H54 (cell line): ENCODE measurements at places on chromosomes 16 and 17.
A peak's percentile ranks its signal among the peaks of the same experiment; 100 is the strongest.

DNA sequence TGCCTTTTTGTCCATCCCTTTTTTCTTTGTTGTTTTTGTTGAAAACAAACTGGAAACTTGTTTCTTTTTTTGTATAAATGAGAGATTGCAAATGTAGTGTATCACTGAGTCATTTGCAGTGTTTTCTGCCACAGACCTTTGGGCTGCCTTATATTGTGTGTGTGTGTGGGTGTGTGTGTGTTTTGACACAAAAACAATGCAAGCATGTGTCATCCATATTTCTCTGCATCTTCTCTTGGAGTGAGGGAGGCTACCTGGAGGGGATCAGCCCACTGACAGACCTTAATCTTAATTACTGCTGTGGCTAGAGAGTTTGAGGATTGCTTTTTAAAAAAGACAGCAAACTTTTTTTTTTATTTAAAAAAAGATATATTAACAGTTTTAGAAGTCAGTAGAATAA lies 4.9 kb downstream of the SOX9 start:
- DNase-seq = peak; percentile 67

DNA sequence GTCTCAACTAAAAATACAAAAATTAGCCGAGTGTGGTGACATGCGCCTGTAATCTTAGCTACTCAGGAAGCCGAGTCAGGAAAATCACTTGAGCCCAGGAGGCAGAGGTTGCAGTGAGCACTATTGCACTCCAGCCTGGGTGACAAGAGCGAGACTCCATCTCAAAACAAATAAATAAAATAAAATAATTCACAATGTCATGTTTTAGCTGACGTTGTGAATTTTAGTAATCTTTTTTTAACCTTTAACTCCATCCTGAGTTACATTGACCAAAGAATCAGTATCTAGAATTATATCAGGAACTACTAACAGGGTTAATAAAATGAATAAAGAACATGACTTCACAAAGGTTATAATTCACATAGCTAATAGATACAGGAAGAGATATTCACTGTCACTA lies 5.9 kb downstream of the RBL2 start:
- no peak for DNase-seq

GRCh38 chr17:2395258-2396181 lies 5.3 kb downstream of the MNT start:
- DNase-seq = no peak

DNA sequence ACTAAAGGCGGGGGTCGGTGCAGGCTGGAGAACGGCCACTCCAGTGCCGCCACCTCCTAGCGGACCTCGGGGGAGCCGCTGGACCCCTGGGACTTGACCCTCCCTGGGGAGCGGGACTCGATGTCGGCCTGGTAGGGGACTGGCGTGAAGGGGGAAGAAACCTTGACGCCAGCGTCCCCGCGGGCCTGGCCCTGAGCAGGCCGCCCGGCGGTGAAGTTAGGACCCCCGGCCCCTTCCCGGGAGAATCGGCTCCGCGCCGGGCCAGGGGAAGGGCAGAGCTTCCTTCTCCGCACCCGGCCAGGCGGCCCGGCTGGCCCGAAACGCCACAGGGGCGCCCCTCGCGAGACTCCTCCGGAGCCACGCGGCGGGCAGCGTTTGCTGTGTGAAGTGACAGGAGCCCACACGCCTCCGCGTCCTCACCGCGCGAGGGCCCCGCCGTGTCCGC lies 389 bp downstream of the DUS1L start:
- peak; percentile 65 for DNase-seq

DNA sequence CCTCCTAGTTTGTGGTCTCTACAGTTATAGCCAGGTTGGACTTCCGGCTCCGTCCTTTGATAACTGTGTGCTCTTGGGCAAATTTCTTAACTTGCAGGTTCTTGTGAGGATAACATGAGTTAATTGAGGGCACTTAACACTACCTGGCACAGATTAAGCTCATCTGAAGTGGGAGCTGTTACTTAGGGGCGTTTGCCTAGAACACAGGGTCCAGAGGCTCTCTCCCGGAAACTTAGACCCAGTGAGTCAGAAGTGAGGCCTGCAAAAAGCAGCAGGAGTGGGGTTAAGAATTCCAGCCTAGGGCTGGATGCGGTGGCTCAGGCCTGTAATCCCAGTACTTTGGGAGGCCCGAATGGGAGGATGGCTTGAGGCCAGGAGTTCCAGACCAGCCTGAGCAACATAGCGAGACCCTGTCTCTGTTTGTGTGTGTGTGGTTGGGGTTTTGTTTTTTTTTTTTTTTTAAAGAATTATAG lies 1.4 kb downstream of the MVP start:
- no peak for DNase-seq

DNA sequence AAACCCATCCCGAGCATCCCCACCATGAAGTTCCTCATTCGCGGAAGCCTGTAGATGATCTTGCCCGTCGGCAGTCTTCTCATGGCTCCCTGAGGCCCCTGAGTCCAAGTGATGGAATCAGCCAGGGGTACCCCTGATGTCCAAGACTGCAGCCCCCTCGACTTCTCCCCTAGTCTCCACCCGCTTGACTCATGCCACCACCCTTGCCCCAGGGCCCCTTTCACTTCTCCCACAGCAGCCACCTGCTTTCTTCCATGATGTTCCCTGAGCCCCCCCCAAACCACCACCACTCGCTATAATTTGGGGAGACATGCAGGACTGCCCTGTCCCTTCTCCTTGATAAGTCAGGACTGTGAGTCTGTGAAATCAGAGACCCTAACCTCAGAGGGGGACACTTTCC lies 11.4 kb downstream of the BEAN1 start:
- no peak for DNase-seq

GRCh38 chr17:51830451-51830850 lies 328.1 kb downstream of the CA10 start:
- no peak for DNase-seq

- no peak for DNase-seq
Observed at GRCh38 chr17:74244548-74244947, 29.5 kb upstream of the DNAI2 start.

- no peak for DNase-seq
Observed at GRCh38 chr16:50991006-50991405, 160.1 kb downstream of the SALL1 start.

- DNase-seq = no peak
Observed at GRCh38 chr16:1509307-1510221, 16.4 kb downstream of the TELO2 start.

GRCh38 chr17:57080718-57081117 lies 4.3 kb upstream of the AKAP1 start:
- peak; percentile 23 for DNase-seq

- DNase-seq = no peak
Observed at GRCh38 chr16:28933171-28933570, 1.4 kb downstream of the CD19 start.

- no peak for DNase-seq
Observed at GRCh38 chr17:28712705-28713415, 1.2 kb upstream of the PROCA1 start.

- no peak for DNase-seq
Observed at GRCh38 chr17:47162013-47162622, 27.0 kb downstream of the CDC27 start.

DNA sequence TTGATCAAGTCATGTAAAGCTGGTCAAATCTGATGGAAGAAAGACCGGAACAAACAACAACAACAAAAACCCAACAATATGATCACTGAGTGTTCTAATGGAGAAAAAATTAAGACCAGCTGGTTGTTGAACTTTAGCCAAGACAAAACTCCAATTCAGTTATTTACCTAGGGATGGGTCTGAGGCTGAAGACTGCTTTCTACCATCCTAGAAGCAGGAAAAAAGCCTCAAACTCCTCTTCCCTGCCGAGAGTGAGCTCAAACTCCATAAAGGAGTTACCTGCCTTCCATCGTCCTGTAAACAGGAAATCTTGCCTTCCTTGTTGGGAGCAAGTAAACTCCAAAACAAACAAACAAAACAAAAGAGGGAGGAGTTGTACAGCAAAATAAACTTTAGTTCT lies 23.1 kb upstream of the TMEM98 start:
- no peak for DNase-seq

DNA sequence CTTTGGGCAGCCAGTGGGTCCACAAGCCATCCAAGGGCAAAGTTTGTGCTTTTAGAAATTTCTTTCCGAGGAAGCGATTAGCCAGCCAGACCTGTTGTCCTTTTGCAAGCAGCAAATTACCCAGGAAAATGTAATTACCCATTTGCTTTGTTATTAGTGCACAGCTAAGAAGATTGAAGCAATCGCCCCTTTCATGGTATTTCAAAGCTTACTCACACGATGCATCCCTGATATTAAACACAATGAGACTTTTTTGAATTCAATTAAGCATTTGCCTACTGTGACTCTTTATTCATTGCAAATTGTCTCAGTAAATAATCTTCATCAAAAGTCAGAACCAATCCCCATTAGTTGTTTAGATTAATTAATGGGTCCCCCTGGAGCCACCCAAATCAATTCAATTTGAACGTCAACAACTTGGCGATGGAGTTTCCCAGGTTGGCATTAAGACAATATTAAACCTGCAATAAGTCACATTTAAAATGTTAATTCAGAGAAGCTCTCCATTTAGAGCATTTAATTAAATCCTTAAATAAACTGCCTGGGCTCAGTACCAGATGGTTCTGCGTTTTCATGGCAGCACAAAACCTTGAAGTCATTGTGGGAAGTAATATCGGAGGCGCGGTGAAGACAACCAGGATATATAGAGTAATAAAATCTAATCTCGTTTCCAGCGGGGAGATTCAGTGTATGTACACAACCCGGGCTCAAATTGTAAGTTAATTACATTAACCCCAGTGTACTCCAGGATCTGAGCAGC lies 366.2 kb upstream of the TNRC6C start:
- no peak for DNase-seq

GRCh38 chr16:783404-784161 lies 4.6 kb downstream of the RPUSD1 start:
- DNase-seq = no peak

- DNase-seq = no peak
Observed at GRCh38 chr16:83666449-83666848, 141.3 kb upstream of the HSBP1 start.

- DNase-seq = peak; percentile 49
Observed at GRCh38 chr16:54077050-54077821, 209.4 kb downstream of the IRX3 start.

GRCh38 chr17:68182940-68183551 lies 64.8 kb upstream of the AMZ2 start:
- DNase-seq = no peak

GRCh38 chr16:31201582-31202413 lies 762 bp downstream of the PYCARD start:
- DNase-seq = no peak

DNA sequence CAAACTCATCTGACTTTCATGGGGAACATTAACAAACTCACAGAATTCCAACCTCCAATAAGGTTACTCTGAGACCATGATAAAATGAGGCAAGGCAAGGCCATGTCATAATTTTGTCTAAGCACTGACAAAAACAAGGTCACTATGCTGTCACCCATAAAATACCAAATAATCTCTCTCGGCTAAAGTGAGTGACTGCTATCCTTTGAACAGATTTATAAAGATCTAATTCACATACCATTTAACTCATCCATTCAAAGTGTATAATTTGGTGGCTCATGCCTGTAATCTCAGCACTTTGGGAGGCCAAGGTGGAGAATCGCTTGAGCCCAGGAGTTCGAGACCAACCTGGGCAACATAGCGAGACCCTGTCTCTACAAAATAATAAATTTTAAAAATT lies 20.6 kb upstream of the CA4 start:
- DNase-seq = no peak

DNA sequence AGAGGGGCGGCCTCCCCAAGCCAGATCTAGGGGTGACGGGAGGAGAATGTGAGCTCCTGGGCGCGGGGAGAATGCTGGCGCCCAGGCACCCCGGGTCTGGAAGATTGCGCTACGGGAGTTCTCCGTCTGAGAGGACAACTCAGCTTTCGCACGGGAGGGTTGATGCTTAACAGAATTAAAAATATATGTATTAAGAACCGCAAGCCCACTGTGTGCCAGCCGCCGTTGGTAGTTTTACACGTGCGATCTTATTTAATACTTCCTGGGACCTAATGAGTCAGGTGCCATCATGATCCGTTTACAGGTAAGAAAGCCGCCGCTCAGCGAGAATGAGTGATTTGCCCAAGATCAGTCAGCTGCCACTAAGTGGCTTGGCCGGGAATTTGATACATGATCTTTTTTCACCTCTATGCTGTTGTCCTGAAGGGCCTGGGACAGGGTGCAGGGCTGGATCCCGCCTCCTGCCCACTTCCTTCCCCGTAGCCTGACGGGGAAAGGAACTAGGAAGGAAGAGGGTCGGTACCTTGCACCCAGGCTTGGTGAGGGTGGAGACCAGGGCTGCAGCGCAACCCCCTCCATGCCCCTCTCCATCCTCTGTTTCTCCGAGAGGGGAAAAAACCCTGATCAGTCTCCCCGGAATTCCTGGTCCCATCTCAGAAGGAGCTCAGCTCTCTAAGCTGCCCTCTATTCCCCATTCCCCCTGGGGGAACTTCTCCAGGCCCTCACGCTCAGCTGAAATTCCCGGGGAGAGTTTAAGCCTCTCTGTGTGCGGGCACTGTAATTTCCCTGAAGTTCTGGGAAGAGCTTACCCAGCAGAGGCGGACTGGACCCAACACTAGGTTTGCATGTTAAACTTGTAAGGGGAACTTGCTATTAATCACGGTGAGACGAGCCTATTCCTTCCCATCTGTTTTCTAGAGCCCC lies 983 bp downstream of the VAT1L start:
- DNase-seq = no peak

DNA sequence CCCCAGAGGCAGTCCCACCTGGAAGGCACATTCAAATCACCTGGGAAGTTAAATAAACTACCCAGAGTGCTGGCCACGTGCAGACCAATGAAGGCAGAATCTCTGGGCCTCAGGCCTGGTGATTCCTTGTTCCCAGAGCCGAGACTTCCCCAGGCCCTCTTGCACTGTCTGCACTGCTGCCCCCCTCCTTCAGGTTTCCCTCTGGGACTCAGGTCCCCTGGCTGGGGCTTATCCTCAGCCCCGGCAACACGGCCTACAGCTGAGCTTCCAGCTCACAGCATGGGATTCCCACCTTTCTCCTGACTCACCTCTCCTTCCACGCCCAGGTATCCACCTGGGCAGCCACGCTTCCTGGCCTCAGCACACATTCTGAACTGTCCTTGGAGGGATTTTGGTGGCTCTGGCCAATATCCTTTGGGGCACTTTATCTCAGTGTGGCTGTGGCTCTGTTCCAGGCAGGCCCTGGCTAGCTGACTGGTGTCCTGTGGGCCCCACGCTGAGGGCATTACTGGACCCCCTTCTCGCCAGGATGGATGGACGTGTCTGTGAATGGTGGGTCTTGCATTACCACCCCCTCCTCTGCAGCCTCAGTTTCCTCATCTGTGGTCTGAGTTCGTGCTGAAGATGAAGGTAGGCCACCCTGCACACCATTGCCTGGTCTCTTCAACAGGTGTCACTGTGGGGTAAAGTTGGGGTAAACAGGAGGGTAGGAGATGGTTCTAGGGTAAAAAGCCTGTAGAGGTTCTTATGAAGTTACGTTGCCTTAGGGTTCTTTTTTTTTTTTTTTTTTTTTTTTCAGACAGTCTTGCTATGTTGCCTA lies 165.7 kb downstream of the IRF8 start:
- DNase-seq = no peak

DNA sequence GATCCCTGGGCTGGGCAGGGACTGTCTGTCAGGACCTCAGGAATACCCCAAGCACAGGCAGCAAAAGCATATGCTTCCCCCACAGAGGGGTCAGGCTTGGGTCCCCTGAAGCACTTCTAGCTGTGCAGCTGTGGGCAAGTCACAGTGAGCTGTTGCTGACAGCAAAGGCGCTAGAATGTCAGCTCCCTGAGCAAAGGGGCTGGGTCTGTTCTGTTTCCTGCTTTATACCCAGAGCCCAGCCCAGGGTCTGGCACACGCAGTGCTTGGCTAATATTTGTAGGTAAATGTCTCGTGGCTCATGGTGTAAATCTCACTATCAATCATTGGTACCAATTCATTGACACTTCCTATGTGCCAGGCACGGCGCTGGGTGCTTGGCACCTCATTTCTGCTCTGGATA lies 16.6 kb upstream of the MPRIP start:
- no peak for DNase-seq

GRCh38 chr17:76969598-76970172 lies 101.5 kb downstream of the MGAT5B start:
- DNase-seq = peak; percentile 53
